ENCODE measurements at places on chromosomes 5 and 9.

DNA sequence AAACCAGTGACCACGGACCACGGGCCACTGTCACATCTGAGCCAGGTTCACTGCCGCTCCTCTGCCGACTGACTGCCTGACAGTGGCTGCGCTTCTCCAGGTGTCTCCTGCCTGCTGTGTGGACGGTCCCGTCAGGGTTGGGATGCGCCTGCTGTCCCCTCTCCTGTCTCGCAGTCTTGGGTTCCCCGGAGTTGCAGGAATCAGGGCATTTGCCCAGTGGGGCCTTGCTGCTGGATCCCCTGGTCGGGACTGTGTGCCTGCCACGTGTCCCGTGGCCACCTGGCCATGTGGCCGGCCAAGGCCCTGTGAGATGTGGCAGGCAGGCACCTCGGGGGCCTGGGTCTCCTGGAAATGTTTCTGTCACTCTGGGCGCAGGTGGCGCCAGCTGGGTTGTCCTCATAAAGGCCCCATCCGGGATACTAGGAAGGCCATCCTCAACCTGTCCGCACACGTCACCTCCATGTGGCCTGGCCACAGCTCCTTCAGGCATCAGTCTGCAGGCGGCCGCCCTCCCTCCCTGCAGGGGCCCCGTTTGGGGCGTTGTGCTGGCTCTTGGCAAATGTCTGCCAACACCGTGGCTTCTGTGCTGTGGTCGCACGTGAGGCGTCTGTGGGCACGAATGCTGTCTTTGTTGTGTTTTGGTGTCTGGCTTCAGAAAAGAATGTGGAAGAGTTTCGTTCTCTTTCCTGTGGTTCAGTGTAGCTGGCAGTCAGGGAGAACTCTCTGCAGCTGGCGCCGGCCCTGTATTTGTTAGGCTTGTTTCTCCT lies 6.4 kb upstream of the TOR4A start:
- DNase-seq = no peak

GRCh38 chr5:150734579-150735384 lies 24.0 kb downstream of the DCTN4 start:
- peak; percentile 49 for DNase-seq

DNA sequence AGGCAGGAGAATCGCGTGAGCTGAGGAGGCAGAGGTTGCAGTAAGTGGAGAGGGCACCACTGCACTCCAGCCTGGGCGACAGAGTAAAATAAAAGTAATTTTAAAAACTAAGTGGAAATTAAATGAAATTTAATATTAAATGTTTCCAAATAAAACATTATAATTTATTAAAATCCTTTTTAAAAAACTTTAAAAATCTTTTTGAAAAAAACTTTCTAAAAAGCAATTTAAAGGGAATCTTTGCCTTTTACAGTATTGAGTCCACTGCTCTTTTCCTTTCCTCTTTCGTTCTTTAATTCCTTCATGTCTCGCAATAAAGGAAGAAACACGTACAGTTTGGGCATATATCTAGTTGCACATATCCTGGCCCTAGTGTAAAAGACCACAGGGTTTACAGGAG lies 77.8 kb upstream of the DMRT1 start:
- no peak for DNase-seq

DNA sequence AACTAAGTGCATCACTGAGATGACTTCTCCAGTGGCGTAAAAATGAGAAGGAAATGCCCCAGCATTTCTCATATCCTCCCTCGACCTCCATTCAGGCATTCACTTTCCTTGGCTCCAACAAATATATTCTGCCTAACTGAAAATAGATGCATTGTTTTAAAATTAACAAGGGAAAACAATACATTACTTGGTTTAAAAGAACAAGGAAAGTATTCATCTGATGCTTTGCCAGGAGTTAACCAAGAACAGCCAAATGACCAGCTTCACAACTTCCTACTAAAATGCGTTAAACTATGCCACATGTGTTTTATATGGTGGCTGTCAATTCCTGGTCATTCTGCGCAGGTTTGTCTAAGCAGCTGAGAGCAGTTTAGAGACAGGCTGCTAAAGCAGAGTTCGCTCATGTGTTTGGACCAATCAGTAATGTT lies 121.4 kb downstream of the GNAQ start:
- DNase-seq = no peak

DNA sequence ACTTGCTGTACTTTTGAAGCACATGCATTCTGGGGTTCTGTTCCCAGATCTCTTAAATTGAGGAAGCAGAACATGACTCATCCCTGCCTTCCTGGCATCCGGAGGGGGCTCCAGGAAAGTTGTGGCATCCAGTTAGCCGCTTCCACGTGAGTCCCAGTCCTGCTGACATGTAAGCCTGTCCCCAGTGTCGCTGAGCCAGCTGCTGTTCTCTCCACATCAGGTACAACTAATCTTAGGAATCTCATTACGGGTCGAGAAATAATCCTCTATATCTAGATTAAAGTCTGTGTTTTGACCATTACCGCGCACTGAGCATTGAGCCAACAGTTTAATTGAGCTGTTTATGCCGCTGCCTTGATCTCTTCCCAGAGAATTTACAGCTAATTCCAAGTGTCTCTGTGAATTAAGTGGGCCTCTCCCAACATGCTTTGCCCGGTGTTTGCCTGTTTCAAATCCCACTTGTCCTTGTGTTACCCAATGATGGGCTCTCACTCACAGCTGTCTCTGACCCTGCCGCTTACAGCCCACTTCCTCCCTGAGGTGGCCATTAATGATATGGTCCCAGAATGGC lies 10.5 kb upstream of the SHB start:
- DNase-seq = no peak

DNA sequence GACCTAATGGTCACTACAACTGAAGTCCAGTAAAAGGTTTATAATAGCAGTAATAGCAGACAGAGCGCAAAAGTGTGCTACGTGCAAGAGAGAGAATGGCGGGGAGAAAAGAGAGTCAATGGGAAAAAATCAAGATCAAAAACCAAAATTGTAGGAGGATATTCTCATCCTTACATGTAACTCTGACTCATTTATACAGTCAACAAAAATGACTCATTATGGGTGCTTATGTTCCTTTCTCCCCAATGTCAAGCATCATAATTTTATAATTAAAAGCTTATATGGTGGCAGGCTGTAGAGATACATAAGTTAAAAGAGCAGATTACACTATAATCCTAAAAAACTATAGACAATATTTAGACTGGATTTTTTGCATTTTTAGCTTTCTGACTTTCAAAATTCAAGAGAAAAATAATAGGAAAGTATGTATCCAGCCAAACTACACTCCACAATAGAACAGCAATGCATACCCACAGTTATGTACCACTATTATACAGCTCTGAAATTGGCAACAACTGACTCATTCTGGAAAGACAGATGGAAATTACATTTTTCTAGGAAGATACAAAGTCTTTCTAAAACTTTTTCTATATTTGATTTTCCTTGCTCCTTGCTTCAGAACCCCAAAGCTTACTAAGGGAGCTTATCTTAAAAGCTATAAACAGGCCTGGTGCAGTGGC lies 78.4 kb downstream of the PLPP1 start:
- no peak for DNase-seq

DNA sequence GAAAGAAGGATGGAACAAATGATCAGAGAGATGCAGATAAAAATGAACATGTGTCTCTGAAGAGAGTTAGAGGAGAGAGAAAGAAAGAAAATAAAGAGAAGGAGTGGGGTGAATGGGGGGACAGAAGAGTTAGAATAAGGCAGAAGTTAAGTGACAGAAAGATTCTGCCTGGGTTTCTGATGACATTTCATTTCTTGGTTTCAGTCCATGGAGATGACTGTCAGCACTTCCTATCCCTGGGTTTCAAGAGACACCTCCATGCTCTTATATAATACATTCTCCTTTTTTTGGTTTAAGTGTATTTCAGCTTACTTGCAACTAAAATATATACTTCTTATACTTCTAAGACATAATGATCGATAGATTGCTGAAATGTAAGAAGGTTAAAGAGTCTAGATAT lies 213.0 kb upstream of the IL12B start:
- no peak for DNase-seq

GRCh38 chr9:83027153-83027891 lies 35.6 kb downstream of the RASEF start:
- no peak for DNase-seq

GRCh38 chr9:29730163-29730562 lies 2156.9 kb upstream of the C9orf72 start:
- DNase-seq = no peak

GRCh38 chr5:125750147-125750860 lies 672.9 kb upstream of the GRAMD2B start:
- no peak for DNase-seq

GRCh38 chr9:90680534-90680933 lies 37.9 kb upstream of the DIRAS2 start:
- no peak for DNase-seq

DNA sequence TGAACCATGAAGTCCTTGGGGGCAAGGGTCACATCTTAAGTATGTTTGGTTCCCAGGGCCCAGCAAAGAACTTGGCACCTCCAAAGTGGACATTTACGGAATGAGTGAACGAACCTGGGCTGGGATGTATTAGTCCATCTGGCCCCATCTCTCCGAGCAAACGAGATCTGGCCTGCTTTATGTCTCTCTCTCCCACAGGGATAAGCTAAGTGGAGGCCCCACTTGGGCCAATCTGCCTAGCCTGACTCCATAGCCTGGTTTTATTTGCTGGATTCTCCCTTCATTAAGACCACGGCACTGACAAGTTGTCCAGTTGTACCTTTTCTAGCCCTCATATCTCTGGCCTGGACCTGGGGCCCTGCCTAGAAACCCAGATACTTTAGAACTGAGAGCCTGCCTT lies 2.1 kb downstream of the TTLL11 start:
- DNase-seq = no peak

DNA sequence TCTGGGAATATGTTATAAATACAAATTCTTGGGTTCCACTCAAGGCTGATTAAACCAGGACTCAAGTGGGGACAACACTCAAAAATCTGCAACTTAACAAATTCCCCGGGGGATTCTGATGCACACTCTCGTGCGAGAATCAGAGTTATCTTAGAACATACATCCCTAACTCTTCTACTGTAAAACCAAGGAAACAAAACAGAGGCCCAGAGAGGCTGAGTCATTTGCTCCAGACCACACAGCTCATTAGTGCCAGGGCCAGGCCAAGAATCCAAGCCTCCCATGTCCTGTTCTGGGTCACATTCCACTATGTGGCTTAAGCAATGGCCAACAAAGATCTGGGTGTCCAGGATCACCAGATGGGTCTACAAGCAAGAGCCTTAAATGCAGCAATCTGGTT lies 166.0 kb downstream of the ADAMTS12 start:
- no peak for DNase-seq

DNA sequence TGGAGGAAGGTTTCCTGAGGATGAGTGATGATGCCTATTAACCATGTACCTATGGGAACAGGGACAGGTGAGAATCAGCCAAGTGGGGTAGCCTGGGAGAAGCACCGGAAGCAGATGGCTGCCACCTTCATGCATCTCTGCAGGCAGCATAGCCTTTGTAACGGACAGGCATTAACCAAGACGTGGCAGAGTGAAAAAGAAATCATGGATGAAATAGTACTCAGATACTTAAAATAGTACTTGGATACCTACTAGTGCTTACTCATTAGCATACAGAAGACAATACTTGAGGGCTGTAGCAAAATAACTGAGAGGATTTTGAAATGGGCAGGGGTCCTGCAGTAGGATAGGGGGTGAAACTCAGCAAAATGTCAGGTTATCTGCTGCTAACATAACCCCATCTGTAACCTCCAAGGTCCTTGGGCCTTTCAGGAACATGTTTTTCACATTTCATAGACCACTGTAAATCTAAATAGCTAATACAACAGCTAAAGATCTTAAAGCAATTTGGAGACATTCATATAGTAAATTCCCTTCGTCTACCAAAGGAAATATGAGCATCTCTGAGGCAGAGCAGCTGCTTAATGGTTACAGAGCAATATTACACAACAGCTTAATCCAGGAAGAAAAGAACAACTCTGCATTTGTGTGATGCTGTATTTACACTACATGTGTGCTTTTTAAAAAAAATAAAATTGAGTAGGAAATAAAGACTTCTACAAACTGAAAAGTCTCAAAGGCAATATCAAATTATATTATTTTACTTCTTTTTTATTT lies 154.3 kb downstream of the NFIB start:
- DNase-seq = no peak

DNA sequence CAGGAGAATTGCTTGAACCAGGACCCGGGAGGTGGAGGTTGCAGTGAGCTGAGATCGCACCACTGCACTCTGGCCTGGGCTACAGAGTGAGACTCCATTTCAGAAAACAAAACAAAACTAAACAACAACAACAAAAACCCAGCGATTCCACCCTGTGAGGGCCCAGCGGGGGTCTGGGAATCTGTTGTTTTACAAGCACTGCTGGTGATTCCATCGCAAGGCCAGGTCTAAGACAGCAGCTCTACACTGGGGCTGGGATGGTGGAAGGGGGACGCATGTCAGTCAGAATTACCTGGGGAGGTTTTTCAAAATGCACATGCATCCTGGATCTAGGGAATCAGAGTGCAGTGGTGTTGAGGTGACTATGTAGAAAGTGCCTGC lies 90.9 kb downstream of the ANKRD55 start:
- no peak for DNase-seq

- peak; percentile 21 for DNase-seq
Observed at GRCh38 chr9:117704024-117704575, at the start of gene TLR4. TLR4 (plus strand) TSS chr9:117704403; CDS start chr9:117704473, 70 bp downstream.

- DNase-seq = peak; percentile 8
Observed at GRCh38 chr9:106286249-106286648, 576.7 kb upstream of the ZNF462 start.

DNA sequence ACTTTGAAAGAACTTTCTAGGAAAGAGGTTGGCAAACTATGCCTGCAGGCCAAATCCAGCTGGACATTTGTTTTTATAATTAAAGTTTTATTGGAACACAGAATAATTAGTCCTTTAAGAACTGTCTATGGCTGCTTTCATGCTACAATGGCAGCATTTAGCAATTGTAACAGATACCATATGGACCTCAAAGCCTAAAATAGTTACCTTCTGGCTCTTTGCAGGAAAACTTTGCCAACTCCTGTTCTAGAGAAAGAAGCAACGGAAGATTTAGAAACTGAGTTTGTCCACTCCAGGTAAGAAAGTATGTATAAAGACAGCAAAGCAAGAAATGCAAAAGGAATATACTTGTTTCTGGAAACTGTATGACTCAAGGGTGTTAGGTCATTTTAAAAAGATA lies 281.7 kb upstream of the TRPM3 start:
- no peak for DNase-seq

- DNase-seq = no peak
Observed at GRCh38 chr9:117492476-117492875, 77.6 kb upstream of the ASTN2 start.

- no peak for DNase-seq
Observed at GRCh38 chr9:73143711-73144328, 7.8 kb upstream of the ANXA1 start.

GRCh38 chr5:59178482-59178881 lies 595.6 kb downstream of the RAB3C start:
- no peak for DNase-seq

- no peak for DNase-seq
Observed at GRCh38 chr9:130447193-130447816, 2.5 kb downstream of the ASS1 start.

GRCh38 chr5:36772276-36773140 lies 104.1 kb upstream of the NIPBL start:
- DNase-seq = no peak
